ENCODE measurements at places on chromosomes 7 and 10. TPM values are rescaled to one million over a fixed set of nuclear protein-coding genes. Genes with fewer than 3 reads are reported as not detected.

Gene CYP17A1
- 0.55 TPM for total RNA-seq

DNA sequence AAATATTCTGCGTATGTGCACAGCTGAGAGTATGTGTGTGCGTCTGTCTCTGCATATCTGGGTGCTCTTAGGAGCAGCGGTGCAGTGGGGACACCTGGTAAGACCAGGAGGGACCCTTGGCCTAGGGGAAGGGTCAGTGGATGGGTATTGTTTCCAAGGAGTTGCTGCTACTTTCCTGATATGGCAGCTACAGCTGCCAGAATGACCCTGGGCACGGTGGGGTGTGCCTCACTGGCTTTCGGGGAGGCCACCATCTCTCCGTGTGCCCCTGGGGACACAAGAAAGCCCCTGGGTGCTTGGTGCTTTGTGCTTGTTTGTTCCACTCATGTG lies 8.6 kb downstream of the PFKFB3 start:
- peak; percentile 54 for DNase-seq

GRCh38 chr7:40230101-40230500 lies 95.3 kb downstream of the SUGCT start:
- DNase-seq, result no peak

DNA sequence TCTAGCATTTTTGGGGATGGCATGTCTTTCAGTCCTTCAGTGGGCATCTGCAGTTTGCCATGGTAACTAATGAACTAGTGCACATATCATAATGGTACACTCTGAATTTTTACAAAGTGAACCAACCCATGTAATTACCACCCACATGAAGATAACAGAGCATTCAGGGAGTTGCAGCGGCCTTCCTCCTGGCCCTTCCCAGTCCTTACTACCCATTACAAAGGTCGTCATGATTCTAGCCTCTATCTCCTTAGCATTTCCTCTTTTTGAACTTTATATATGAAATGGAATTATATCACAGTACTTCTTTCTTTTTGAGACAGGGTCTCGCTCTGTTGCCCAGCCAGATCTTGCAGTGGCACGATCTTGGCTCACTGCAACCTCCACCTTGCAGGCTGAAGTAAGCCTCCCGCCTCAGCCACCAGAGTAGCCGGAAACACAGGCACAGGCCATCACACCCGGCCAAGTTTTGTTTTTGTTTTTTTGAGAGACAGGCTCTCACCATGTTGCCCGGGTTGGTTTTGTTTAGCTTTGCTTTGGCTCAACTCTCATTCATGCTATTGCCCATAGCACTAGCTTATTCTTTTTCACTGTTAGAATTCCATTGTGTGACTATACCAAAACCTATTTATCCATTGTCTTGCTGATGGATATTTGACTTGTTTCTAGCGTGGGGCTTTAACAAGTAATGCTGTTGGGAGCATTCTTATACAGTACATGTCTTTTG lies 79.2 kb downstream of the APBB1IP start:
- no peak for DNase-seq

GRCh38 chr7:43289826-43290225 lies 177.4 kb downstream of the HECW1 start:
- no peak for DNase-seq

- DNase-seq, result no peak
Measured at GRCh38 chr10:110160081-110160480, 47.3 kb upstream of the MXI1 start.
